Cortex of kidney (tissue), 1 donor: ENCODE measurements at places on chromosomes 16 and 17.

DNA sequence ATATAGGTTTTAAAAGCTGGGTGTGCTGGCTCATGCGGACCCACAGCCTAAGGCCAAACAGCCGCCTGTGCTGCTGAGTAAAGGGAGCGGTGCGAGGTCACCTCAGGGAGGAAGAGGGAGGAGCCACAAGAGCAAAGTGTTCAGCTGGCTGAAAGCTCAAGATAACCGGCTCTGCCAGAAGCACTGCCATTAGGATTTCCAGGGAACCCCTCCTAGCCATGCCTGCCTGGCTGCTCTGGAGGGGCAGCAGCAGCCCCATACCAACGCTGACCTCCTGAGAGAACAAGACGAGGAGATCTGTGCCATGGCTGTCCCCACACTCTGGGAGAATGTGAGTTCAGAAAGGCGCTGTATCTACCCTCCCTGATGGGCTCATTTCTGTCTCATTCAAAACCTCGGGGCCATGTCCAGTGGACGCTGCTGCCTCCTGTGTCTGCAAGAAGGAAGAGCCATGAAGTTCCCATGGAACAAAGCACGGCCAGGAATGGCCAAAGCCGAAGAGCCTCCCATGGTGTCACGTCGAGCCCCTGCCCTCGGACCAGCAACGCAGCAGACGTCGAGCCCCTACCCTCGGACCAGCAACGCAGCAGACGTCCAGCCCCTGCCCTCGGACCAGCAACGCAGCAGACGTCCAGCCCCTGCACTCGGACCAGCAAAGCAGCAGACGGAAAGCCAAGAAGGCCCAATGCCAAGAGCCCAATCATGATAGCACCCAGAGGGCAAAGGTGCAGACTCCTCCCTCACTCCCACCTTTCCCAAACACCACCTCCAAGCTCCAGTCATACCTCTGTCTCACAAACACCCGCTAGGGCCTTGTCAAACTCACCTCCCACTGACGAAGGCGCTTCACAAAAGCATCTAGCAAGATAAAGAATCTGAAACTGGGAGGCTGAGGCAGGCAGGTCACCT is 107.0 kb downstream of the ANKRD11 start:
- no peak for DNase-seq

DNA sequence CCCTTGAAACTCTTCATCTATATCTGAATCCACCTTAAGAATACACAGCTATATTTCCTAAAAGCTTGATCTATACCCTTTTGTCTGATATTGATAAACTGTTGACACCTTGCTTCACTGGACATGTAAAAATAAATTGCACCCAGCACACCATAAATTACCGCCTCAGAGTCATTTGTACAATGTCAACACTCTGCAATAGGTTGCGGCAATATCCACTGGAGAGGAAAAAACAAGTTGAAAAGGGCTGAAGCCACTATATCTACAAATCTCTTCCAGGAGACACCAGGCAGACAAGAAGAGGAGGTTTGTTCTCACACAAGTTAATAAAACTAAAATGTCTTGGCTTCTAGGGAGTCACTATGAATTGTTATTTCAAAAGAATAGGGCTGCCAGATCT is 656.9 kb downstream of the CDH8 start:
- no peak for DNase-seq

- DNase-seq: no peak
These were observed 3.3 kb upstream of the N4BP1 start for GRCh38 chr16:48613061-48613957.

- DNase-seq: no peak
These were observed 16.1 kb downstream of the HSD11B2 start for GRCh38 chr16:67446968-67447507.

DNA sequence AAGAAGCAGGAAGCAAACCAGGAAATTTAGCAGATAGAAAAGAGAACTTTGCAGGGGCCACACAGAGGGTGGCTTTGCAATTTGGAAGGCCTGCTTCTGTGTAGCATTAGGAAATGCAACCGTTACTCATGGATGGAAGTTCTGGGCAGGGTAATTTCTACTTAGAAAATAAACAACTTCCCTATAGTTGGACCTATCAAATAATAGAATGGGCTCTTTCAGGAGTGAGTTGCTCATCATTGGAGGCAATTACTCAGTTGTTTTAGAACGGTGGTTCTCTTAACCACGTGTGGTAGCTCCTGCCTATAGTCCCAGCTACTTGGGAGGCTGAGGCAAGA is 25.8 kb upstream of the HS3ST2 start:
- DNase-seq: no peak

GRCh38 chr16:14560523-14560922 is 69.5 kb downstream of the PARN start:
- no peak for DNase-seq
